Activated CD4-positive, CD25-positive, alpha-beta regulatory T cell treated with anti-CD3 and anti-CD28 coated beads, Interleukin-2, amount 50 U/mL, for 24 hours (primary cell): ENCODE measurements at places on chromosomes 1 and 21.

GRCh38 chr1:223143537-223144248 lies 645 bp upstream of the TLR5 start:
- peak; percentile 29 for ATAC-seq

DNA sequence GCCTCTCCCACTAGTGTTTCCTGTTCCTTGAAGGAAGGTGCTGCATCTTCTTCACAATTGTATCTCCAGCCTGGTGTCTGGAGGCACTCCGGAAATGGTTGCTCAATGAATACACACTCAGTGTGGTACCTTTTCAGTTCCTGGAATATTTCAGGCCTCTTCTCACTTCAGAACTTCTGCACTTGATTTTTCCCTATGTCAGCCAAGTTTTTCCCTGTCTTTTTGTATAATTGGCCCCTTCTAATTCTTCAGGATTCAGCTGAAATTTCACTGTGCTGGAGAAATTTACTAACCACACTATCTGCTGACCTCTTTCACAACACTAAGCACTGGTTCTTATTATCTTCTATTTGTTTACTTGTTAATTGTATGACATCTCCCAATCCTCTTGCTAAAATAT lies 61.2 kb upstream of the MAP10 start:
- ATAC-seq, result no peak

GRCh38 chr1:235954306-235955283 lies 87.9 kb upstream of the LYST start:
- ATAC-seq, result peak; percentile 22

DNA sequence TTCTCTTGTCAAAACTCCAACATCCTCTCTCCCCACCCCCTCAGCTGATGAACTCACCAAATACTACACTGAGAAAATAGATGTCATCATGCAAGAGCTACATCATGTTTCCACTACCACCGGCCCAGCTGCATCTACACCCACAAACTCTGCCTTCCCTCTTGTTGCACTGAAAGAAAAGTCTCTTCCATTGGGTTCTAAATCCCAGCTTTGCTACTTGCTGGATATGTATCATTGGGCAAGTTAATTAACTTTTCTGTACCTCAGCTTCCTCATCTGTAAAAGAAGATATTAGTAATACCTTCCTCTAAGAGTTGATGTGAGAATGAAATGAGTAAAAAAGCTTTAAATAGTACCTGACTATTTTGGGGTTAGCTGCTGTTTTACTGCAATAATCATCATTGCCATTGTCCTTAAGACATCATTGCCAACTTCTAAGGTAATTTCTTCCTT lies 108.6 kb downstream of the OLFML2B start:
- ATAC-seq, result peak; percentile 86

- no peak for ATAC-seq
Measured at GRCh38 chr1:201826830-201827229, 2.1 kb upstream of the IPO9 start.

- peak; percentile 66 for ATAC-seq
Measured at GRCh38 chr1:226674892-226675714, 64.0 kb downstream of the ITPKB start.

- ATAC-seq, result no peak
Measured at GRCh38 chr21:24994717-24995116, 612.6 kb downstream of the MRPL39 start.

DNA sequence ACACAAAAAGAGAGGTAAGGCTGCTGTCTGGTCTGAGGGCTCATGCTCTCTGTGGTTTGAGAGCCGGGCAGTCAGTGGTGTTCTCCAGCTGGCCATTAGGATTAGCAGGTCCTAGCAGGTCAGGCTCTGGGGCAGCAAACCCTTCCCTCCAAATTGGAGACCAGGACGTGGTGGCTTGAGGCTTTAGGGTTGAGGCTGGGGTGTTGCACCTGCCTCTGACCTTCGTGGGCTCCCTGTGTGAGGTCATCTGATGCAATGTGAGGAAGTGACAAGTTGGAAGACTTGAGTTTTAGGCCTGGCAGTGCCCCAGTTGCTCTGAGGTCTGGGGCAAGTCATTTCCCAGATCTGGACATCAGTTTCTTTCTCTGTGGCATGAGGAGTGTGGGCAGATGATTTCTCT lies 24.4 kb downstream of the SZRD1 start:
- ATAC-seq, result no peak

- ATAC-seq, result peak; percentile 15
Measured at GRCh38 chr1:5991381-5992025, 722 bp downstream of the NPHP4 start.

GRCh38 chr1:32701951-32702598 lies 495 bp downstream of the SYNC start:
- ATAC-seq, result no peak

- no peak for ATAC-seq
Measured at GRCh38 chr21:39489380-39489924, 37.7 kb downstream of the SH3BGR start.

- ATAC-seq, result no peak
Measured at GRCh38 chr1:76250271-76250670, 175.7 kb downstream of the ST6GALNAC3 start.

- no peak for ATAC-seq
Measured at GRCh38 chr1:43580039-43580438, 49.4 kb downstream of the PTPRF start.
